Activated CD4-positive, alpha-beta T cell treated with anti-CD3 and anti-CD28 coated beads, Interleukin-2, amount 10 ng/mL, durations not matched to agents 24 days and 14 days (primary cell): ENCODE measurements at places on chromosomes 2 and 18. TPM values are rescaled to one million over a fixed set of nuclear protein-coding genes. Genes with fewer than 3 reads are reported as not detected.

The EMILIN1 gene
- 1.1 and 1.4 TPM in 2 replicates for total RNA-seq

The ATP6V1B1 gene
- not detected in 2 replicates for total RNA-seq

The SPP2 gene
- total RNA-seq, result not detected in 2 replicates

DNA sequence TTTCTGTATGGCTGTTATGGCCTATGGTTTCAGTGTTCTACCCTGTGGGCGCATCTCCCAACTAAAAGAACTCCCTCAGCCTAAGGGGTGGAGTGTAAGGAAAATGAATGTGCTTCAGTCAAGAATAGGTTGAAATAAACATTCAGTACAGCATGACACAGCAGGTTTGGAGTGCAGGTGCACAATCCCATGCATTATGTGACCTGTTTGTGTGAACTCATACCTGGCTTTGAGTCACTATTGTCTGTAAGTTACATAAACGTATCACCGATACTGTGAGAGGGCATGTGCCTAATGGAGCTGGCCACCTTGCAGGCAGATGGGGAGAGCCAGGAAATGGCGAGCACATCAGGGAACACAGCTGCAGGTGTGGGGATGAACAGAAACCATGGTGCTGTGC is 216.0 kb downstream of the DSEL start:
- no peak overlapping the region for H3K27ac ChIP-seq
- DNase-seq, result peak; percentile 63
- H3K4me1 ChIP-seq, result peaks cover 7% of the 10 kb centered on the region
- no peaks in the 10 kb centered on the region for H3K27me3 ChIP-seq

DNA sequence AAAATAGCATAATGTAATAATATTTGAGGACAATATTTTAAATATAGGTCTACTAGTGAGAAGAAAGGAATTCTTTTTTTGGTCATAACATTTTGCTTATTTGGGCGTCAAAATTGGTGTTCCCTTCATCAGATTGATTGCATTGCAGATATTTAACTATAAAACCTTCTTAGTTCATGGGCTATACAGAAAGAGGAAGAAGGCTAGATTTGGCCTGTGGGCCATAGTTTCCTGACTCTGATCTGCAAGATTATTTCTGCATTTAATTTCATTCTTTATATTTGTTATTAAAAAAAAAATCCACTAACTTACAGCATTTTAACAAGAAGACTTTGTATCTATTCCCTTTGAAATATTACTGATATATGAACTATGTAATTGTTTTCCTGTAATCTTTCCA is 31.9 kb downstream of the PIKFYVE start:
- peaks cover 56% of the 10 kb centered on the region for H3K36me3 ChIP-seq
- H3K4me1 ChIP-seq, result peaks cover 24% of the 10 kb centered on the region
- H3K4me3 ChIP-seq, result no peak overlapping the region
